ENCODE measurements at places on chromosomes 5 and 9.

- DNase-seq = no peak
Observed at GRCh38 chr5:132528866-132529634, 14.3 kb downstream of the IL5 start.

GRCh38 chr9:134100040-134100439 lies 32.2 kb upstream of the BRD3 start:
- DNase-seq = no peak

DNA sequence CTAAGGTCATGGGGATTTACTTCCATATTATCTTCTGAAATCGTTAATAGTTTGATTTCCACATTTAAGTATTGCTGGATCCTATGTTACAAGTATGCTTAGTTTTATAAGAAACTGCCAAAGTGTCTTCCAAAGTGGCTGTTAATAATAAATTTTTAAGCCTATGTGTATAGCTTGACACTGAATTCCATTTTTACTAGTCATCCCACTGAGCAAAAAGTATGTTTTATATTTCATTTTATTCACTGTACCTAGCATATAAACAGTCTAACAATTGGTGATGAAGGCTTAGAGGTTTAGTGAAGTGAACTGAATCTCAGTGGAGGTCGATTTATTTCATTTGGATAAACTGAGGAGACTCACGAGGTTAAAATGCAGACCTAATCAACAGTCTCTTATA lies 174.6 kb downstream of the ADAMTS6 start:
- no peak for DNase-seq

DNA sequence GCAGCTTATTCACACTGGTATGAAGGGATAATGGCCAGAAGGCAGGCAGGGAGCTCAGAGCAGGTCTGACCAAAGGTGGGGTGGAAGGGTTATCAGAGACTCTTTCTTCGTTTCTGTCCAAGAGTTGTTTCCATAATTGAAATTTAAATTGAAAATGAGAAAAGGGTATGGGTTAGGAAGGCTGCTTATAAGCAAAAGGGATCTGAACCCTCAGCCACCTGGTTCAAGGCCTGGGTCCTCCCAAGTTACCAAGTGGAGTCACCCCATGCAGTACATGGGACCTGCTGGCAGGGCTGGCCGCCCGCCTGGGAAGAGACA lies 17.8 kb downstream of the EEIG1 start:
- no peak for DNase-seq

DNA sequence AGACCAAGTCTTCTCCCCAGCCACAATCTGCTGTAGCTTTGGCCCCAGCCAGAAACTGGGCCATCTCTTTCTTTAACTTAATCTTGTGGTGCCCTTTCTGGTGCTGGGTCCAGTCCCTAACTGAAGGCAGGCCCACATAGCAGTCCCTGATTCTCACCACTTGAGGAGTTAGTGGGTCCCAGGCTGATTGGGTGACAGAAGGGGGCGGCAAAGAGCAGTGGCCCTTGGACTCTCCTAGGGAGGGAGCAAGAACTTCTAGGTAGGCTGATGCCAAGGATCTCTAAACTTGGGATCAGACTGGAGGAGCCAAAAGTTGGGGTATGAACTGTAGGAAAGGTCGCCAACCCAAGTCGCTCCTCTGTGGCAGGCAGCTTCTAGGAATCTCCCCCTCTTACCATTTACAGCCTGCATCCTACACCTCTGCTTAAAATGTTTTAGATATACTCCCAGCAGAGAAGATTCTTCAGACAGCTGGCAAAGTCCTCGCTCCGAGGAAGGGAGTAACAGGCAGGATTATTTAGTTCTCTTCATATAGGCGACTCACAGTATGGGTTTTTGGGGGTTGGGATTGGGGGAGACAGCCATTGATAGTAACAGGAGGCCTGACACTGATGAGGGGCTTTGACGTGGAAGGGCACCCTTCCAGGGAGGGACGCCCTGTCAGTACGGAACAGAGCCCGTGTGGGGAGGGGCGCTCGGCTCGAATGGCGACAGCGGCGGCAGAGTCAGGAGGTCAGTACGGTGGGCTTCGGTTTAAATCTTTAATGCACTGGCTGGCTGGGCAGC lies 2.0 kb upstream of the CCL27 start:
- DNase-seq = peak; percentile 85

- peak; percentile 54 for DNase-seq
Observed at GRCh38 chr9:137694962-137695875, 76.4 kb downstream of the EHMT1 start.

GRCh38 chr5:116685931-116686330 lies 111.3 kb upstream of the SEMA6A start:
- DNase-seq = no peak

DNA sequence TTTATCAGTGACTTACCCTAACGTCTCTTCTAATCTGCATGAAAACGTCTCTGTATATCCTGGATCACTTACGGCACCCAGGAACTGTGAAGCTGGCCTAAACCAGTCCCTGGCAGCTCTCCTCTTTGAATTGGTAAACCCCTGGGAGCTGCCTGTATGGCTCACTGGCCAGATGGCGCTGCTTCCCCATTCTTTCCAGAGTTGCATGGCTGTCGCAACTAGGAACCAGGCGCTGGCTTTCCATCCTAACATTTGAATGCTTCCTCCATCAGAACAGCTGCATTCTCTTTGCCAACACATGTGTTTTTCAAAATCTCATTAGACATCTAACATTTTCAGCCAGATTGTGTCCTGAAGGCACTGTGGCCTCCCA lies 8.0 kb upstream of the PCA3 start:
- peak; percentile 20 for DNase-seq

DNA sequence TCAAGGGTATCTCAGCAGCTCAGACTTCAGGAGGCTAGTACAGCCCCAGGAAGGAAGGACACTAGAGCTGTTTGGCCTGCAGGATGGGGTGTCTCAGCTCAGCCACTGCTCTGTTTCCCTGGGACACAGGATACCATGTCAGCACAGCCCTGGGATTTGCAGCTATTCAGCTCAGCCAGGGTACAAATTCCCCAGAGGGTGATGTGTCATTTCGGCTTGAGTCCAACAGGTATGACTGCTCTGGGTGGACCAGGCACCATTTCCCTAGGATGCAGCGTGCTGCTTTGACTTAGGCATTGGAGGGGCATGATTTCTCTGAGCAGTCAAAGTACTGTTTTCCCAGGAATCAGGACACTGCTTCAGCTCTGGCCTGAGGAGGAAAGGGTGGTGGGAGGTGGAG lies 130.1 kb downstream of the ARSB start:
- DNase-seq = no peak

DNA sequence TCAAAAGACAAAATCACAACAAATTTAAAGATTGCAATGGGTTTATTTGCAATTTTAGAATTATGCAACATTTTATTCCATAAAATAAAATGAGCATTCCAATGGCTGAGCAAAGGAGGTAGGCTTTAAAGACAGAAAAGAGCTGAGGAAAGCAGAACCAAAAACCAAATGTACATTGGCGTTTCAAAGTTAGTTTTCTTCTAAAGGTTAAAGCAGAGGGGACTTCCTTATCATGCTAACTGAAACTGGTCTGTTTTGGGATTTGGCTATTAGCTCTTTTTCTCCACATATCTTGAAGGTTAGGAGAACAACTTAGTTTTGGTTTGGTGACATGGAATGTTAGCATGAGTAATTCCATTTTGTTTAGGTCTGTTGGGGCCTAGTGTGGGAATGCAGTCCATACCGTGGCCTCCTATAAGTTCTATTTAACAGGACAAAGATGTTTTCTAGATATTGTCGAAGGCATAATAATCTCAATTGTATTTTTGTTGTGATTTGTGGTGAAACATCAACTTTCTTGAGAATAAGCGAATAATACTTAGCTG lies 20.3 kb downstream of the DCP2 start:
- DNase-seq = no peak

DNA sequence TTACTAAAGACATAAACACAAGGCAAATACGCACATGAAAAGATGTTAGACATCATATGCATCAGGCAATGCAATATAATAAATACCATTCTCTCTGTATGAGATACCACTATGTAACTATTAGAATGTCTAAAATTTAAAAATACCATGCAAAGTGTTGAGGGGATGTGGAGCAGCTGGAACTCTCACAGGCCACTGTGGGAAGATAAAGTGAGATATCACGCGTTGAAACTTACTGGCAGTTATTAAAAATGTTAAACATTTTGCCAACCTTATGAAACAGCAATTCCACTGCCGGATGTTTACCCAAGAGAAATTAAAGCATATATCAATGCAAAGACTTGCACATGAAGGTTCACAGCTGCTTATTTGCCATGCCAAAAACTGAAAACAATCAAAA lies 556.7 kb downstream of the LRRC70 start:
- no peak for DNase-seq

DNA sequence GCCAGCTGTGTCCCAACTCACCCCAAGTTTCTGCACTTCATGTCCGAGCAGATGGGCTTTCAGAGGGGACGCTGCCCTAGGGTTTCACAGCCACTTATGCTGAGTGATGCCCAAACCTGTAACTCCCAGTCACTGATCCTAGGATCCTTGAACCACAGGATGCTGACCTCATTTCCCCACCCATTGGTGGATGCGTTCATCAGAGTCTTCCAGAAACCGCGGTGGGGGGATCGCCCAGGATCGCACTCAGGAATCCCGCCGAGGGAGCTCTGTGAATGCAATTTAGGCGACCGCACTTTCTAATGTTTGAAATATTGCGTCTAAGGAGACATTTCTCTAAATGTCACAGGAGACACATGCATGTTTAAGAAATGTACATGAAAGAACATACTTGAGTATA lies 212.3 kb upstream of the IRX4 start:
- no peak for DNase-seq

GRCh38 chr5:136036293-136036911 lies 7.6 kb downstream of the TGFBI start:
- DNase-seq = no peak

- DNase-seq = no peak
Observed at GRCh38 chr9:136508729-136509500, 26.1 kb upstream of the SEC16A start.

- no peak for DNase-seq
Observed at GRCh38 chr9:84371737-84372136, 31.2 kb upstream of the SLC28A3 start.

- DNase-seq = no peak
Observed at GRCh38 chr5:143054480-143054941, 284.3 kb downstream of the ARHGAP26 start.

DNA sequence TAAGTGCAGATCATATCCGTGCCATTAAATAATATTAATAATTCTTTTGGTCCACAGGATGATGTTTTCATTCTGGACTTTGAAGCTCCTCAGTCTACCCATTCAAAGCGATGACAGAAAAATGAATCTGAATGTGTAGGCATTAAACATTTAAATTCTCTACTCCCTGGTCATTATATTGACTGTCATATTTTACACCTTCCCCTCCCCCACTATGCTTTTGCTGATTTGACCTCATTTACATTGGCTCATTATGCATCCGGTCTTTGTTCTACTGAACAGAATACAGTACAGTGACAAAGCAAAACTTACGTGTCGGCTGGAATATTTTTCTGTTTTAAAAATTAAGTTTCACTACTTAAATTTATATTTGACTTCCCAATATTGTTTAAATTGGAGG lies 289.7 kb upstream of the TMEM161B start:
- DNase-seq = no peak
